BJ (cell line): ENCODE measurements at places on chromosomes 12 and 14.

DNA sequence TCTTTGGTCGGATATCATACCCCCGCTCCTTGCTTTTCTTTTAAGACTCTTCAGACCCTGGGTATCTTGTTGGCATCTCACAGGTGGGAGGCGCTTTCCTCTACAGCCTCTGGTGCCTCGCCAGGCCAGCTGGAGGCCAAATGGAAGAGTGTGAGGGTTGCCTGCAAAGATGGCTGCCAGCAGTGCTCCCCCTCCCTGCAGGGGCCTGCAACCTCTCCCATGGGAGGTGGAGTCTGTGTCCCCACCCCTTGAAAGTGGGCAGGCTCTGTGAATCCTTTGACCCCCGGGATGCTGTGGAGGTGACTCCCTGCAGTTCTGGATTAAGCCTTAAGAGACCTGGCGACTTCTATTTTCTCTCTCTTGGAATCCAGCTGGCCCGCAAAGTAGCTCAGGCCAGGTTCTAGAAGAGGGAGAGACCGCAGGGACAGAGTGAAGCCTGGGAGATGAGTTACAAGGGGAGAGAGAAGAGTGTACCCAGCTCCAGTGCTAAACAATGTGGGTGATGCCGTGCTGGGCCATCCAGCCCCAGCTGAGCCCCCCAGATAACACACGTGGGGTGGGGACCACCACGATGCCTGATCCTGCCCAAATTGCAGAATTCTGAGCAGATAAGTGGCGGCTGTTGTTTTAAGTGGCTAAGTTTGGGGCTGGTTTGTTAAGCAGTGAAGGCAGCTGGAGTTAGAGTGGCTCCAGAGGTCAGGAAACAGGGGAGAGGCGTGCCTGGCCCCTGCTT is 37.9 kb upstream of the NCOR2 start:
- DNase-seq: no peak

DNA sequence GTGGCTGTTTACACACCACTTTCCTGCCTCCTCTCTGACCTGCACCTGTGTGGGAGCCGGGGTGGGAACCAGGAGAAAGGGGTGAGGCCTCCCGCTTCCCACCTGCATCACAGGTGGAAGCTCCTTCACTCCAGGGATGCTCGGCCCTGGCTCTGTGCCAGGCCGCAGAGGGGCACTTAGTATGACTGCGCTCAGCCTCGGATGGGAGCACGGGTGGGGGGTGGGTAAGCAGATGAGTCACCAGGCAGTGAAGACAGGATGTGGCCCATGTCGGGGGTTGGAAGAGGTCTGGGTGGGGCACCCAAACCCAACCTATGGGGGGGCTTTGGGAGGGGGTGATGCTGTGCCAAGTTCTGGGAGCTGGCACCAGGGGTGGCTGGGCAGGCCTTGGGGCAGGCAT is 7.4 kb upstream of the CYP46A1 start:
- no peak for DNase-seq

- no peak for DNase-seq
Measured at GRCh38 chr12:95972832-95973456, 23.2 kb downstream of the HAL start.

GRCh38 chr12:114952573-114953271 is 268.7 kb upstream of the TBX3 start:
- no peak for DNase-seq

GRCh38 chr14:23864861-23865260 is 88.7 kb upstream of the DHRS4 start:
- no peak for DNase-seq

DNA sequence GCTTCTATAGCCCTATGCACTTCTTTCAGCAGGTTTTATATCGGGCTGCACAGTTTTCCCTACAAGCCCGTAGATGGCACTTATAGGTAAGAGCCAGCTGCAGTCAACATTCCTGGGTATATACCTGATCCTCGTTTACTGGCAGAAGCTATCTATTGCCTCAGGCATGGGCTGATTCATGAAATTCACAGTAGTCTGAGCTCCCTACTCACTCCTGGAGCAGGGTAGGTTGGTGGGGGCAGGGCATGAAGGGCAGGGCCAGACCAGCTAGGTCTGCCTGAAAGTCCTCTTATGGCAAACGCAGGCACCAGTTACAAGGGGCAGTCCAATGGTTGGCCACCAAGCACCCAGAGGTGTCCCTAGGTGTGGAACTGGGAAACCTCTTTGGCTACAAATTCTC is 345.8 kb downstream of the RPS29 start:
- no peak for DNase-seq
